ENCODE measurements at places on chromosomes 1 and 21. TPM values are rescaled to one million over a fixed set of nuclear protein-coding genes. Genes with fewer than 3 reads are reported as not detected.

The SPRR2E gene
- total RNA-seq, result not detected

The PRKAB2 gene
- 10.2 TPM for total RNA-seq

DNA sequence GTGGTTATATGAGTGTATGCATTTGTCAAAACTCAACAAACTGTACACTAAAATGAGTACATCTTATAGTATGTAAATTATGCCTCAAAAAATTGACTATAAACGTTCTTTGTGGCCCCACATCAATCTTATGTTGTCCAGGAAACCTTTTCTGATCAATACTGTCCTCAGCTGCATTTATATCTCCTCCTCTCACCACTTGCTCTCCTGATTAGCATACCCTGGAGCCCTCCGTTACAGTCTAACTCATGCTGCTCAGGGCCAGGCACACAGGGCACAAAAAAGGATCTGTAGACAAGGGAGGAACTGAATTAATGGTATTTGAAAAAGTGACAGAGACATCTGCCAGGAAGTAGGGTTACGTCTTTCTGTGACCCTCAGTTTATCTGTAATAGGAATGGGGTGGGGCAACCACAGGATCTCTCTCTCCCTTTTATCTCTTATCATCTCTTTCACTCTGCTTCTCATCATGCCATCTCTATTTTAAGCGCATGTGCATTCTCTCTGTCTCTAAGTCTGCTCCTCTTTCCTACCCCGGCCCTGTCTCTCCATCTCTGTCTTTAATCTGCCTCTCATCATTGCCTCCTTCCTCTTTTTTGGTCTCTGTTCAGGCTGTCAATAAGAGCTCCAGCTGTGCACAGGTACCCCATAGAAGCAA is 7.0 kb upstream of the TAL1 start:
- no peak for DNase-seq

DNA sequence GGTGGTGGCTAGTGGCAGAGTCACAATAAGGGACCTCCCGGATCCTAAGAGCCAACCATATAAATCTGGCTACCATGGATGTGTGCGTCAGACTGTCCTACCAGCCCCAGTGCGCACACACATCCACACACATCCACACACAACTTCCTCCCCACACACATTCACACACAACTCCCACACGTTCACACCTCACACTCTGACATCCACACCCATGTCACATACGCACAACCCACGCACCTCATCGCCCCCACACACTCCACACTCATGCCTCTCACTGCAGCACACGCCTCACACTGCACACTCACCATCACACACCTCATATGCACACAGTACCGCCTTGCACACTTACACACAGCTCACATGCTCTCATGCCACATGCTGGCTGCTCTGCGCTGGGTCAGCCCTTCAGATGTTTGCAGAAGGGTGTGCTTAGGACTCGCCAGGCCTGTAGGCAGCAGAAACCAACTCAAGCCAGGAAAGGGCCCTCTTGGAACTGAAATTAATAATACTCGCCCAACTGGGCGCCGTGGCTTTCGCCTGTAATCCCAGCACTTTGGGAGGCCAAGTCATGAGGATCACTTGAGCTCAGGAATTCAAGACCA is 3.0 kb downstream of the LDLRAD2 start:
- DNase-seq, result no peak

- no peak for DNase-seq
Measured at GRCh38 chr1:234475167-234475793, 3.7 kb downstream of the TARBP1 start.

Measured in activated CD8-positive, alpha-beta memory T cell treated with anti-CD3 and anti-CD28 coated beads, Interleukin-2, amount 10 ng/mL, durations not matched to agents 7 days and 5 days (primary cell).